ENCODE measurements at places on chromosomes 6 and 20.

DNA sequence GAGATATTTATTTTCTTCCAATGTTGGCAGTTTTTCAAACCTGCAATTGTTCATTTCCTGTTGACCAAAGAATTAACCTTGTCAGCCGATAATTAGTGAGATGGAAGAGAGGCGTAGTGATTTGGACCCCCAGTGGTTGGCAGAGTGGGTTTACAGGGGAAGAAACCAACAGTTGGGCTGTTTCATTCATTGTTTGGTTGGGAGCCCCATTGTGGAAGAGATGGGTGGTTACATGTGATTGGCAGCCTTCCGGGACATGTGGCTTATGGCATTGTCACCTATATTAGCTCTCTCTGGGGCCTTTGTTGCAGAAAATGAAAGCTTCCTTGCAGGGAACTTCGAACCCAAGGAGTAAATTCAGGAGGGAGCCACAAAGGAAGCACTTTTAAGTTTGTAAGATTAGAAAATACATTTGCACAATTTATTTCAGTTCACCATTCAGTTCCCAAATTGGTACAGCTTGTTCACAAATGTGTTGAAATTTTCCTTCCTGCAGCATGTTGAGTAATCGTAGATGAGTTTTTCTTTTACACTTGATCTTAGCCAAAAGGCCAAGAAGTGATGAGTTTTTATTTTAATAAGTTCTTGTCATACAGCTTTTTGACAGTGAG is 50.3 kb upstream of the CDKAL1 start:
- DNase-seq, result no peak

DNA sequence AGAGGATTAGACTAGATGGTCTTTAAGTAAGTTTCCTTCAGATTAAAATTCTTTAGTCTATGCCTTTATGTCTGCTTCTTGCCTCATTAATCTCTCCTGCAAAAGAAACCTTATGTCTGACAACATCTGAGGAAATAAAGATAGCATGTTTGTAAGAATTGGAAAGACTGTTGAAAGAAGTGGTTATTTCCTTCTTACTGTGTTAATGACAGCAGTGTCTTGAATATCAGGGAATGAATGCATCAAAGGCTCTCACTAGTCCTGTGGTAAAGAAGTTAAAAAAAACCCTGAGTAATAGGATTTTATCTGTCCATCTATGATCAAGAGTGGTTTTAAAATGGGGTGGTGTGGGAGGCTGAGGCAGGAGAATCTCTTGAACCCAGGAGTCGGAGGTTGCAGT is 302.0 kb downstream of the PRL start:
- DNase-seq, result no peak

GRCh38 chr6:137039010-137039409 is 5.8 kb downstream of the IL20RA start:
- DNase-seq, result no peak

DNA sequence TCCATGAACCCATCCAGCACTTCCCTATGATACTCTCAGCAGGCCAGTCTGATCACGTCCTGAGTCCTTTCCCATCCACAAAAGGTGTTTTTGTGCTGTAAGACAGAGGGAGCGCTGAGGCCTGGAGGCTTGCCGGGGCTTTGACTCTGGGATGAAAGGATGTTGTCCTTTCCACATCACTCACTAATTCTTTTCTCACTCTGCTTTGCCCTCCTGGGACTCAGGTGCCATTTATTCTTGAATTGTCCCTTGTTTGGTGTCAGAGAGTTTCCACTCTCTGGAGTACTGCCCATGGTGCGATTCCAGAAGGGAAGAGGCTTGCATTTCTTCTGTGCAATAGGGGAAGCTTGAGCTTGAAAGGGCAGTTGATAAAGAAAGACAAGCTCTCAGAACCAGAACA is 15.3 kb upstream of the TUBB2B start:
- DNase-seq, result no peak

DNA sequence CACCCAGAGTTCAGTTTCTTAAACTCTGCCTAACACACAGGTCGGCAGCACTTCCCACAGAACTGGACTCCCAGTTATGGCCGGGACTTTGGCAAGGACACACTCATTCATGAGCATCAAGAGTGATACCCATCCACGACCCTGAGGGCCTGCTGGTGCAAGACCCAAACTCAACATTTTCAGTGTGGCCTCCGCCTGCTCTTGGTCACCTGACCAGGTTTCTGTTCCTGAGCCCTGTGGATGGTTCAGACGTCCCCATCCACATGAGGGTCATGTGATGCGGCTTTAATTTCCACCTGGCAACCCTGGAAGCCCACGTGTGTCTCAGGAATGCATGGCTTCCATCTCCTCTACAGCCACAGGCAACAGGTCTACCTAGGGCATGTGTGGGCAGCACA is 245.3 kb downstream of the DLL1 start:
- no peak for DNase-seq

GRCh38 chr6:164010441-164011103 is 596.1 kb downstream of the QKI start:
- DNase-seq, result no peak

Data from stimulated activated CD8-positive, alpha-beta memory T cell treated with anti-CD3 and anti-CD28 coated beads, Interleukin-7, amount 100 ng/mL, for 1 hour (primary cell).